HCT116 (cell line): ENCODE measurements at places on chromosomes 5 and 9. TPM values are rescaled to one million over a fixed set of nuclear protein-coding genes. Genes with fewer than 3 reads are reported as not detected.

DNA sequence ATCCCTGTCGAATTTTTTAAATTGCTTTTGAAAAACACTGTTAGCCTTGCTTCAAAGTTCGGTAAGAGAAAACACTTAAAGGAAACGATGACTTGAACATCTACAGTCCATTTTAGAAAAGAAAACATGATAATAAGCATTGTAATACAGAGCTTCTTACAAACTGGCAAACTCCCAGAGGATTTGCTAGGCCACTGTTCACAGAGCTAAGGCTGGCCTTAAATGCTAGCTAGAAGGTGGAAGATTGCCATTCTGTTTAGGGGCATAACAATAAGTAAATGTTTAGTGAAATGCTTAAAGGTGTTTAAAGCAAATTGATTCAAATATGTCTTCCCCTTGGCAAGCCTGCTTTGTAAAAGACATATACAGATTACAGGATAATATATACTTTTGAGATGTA is 169.6 kb downstream of the TLE4 start:
- H3K27ac ChIP-seq, result no peak overlapping the region
- no peaks in the 10 kb centered on the region for H3K4me1 ChIP-seq
- no peaks in the 10 kb centered on the region for H3K27me3 ChIP-seq
- no peak overlapping the region for H3K4me3 ChIP-seq
- DNase-seq, result no peak

- peak overlapping the region; percentile 65 for H3K4me3 ChIP-seq
- peaks cover 39% of the 10 kb centered on the region; the same call in 1 of the 2 replicates for H3K4me1 ChIP-seq
- DNase-seq, result no peak
- H3K27me3 ChIP-seq, result no peaks in the 10 kb centered on the region
- H3K27ac ChIP-seq, result peak overlapping the region; percentile 50
Measured at GRCh38 chr5:124747791-124748686, 1.6 kb upstream of the ZNF608 start.

GRCh38 chr5:115578657-115579056 is 23.6 kb downstream of the TICAM2 start:
- no peak overlapping the region for H3K4me3 ChIP-seq
- no peak for DNase-seq
- H3K4me1 ChIP-seq, result peaks cover 28% of the 10 kb centered on the region
- no peak overlapping the region for H3K27ac ChIP-seq

DNA sequence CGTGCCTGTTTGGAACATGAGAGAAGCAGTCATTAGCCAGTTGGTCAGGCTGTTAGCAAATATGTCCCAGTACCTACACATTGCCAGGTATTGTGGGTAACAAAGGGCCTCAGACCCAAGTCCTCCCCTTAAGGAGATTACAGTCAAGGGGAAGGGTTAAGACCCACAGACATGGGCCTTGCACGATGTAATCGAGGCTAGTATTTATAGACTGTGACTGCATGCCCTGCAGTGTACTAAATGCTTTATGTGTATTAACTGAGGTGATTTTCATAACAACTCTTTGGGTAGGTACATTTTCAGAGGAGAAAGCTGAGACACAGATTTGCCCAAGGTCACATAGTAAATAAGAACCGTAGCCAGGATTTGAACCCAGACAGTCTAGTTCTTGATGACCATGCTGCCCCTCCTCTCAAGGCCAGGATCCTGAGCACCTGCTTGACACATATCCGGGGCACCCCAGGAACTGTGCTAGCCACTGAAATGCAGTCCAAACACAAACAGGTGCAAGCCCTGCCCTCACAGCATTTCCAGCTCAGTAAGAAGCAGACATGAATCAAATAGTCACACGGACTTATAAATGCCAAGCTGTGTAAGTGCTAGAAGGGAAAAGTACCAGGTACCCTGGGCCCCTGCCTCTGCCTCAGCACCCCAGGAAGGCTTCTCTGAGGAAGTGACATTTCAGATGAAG is 32.0 kb upstream of the GRPEL2 start:
- peaks cover 5% of the 10 kb centered on the region; the same call in 1 of the 2 replicates for H3K4me1 ChIP-seq
- DNase-seq, result no peak
- no peaks in the 10 kb centered on the region for H3K36me3 ChIP-seq
- no peaks in the 10 kb centered on the region for H3K27me3 ChIP-seq
- no peak overlapping the region for H3K4me3 ChIP-seq
- no peak overlapping the region for H3K27ac ChIP-seq

The CHMP5 gene
- total RNA-seq, result 61.8 TPM

The ANKRD31 gene
- total RNA-seq, result 0.30 TPM
